Liver (tissue), 10 donors: ENCODE measurements at places on chromosomes 6 and 20. TPM values are rescaled to one million over a fixed set of nuclear protein-coding genes. Genes with fewer than 3 reads are reported as not detected.
A peak's percentile ranks its signal among the peaks of the same experiment; 100 is the strongest.

- DNase-seq: no peak
- no peak overlapping the region for H3K27ac ChIP-seq
- no peaks in the 10 kb centered on the region for H3K4me1 ChIP-seq
- H3K27me3 ChIP-seq: no peaks in the 10 kb centered on the region
- H3K36me3 ChIP-seq: peaks cover 5% of the 10 kb centered on the region
These were observed 4.0 kb downstream of the RPP21 start for GRCh38 chr6:30348957-30349356.

- H3K36me3 ChIP-seq: no peaks in the 10 kb centered on the region
- H3K27ac ChIP-seq: no peak overlapping the region
- H3K27me3 ChIP-seq: no peaks in the 10 kb centered on the region
- H3K4me1 ChIP-seq: no peaks in the 10 kb centered on the region
- no peak overlapping the region for H3K4me3 ChIP-seq
These were observed 192.0 kb upstream of the HS3ST5 start for GRCh38 chr6:114534813-114535212.

GRCh38 chr20:20992277-20992676, 113.9 kb downstream of the LINC00237 start:
- H3K27me3 ChIP-seq: no peaks in the 10 kb centered on the region
- no peak overlapping the region for H3K27ac ChIP-seq
- no peaks in the 10 kb centered on the region for H3K4me1 ChIP-seq
- H3K4me3 ChIP-seq: no peak overlapping the region
- DNase-seq: no peak
- no peaks in the 10 kb centered on the region for H3K36me3 ChIP-seq

DNA sequence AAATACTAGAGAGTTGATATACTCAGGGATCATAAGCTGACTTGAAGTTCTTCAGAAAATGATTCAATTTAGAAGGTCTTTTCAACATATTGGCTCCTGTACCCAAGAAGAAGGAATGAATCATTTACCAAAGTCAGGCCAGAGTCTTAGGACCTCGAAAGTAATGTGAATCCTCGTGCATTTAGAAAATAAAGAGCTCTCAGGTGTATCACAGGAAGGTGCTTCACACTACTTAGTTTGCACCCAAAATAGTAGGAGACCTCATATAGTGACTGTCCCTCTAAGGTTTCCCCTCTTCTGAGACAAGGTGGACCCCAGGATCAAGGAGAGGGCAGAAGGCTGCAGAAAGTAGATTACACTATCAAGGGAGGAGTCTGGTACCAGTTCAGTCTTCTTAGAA, 71.8 kb downstream of the F13A1 start:
- DNase-seq: no peak
- no peak overlapping the region for H3K27ac ChIP-seq
- peaks cover 2% of the 10 kb centered on the region for H3K27me3 ChIP-seq
- no peaks in the 10 kb centered on the region for H3K4me1 ChIP-seq

DNA sequence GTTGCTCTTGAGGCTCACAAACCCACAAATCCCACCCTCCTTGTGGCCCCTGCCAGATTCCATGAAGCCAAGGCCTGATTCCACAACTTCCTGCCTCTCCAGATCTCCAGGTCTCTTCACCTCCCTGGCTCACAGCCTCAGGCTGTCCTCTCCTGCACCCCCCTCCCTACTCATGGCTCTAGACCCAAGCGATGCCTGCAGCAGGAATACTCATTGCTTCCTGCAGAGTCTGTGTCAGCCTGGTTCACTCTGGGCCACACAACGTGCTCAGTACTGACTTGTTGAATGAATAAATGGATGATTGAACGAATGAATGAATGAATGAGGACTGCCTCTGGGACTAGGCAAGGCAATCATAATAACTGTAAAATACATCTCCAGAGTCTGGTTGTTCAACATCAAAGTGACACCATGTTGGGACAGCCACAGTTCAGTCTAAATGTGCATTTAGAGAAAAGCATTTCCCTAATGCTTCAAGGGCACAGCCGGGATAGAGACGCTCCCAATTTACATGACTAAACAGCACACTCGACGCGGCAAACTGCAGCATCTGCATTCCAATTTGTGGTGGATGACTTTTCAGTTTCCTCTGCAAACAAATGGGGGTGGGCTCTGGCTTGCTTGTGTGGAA, 139.9 kb downstream of the GRM4 start:
- no peaks in the 10 kb centered on the region for H3K36me3 ChIP-seq
- no peak overlapping the region for H3K27ac ChIP-seq
- no peak for DNase-seq
- H3K4me3 ChIP-seq: no peak overlapping the region
- no peaks in the 10 kb centered on the region for H3K4me1 ChIP-seq

- DNase-seq: no peak
- no peaks in the 10 kb centered on the region for H3K36me3 ChIP-seq
- H3K27ac ChIP-seq: no peak overlapping the region
- H3K27me3 ChIP-seq: no peaks in the 10 kb centered on the region
These were observed 70.0 kb downstream of the COL12A1 start for GRCh38 chr6:75135876-75136275.

DNA sequence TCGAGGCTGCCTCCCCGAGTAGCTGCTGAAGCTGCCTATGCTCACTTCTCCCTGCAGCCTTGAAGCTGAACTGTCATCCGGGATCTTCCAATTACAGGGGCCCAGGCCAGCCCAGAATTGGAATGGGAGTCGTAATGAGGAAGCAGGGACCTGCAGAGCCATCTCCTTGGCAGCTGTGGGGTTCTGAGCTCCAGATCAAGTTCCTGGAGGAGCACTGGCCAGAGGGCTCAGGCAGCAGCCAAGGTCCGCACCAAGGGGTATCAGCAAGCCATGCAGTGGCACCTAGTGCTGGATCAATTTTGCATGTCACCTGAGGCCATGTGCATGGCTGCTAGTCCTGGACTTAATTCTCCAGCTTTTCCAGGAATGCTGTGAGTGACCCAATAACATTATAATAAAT, 163.2 kb upstream of the TSHZ2 start:
- no peak overlapping the region for H3K4me3 ChIP-seq
- H3K4me1 ChIP-seq: no peaks in the 10 kb centered on the region
- no peaks in the 10 kb centered on the region for H3K36me3 ChIP-seq
- DNase-seq: no peak
- no peak overlapping the region for H3K27ac ChIP-seq

- H3K27ac ChIP-seq: peak overlapping the region; percentile 100
- peak overlapping the region; percentile 98 for H3K4me3 ChIP-seq
- no peaks in the 10 kb centered on the region for H3K36me3 ChIP-seq
- no peaks in the 10 kb centered on the region for H3K27me3 ChIP-seq
- DNase-seq: no peak
These were observed 506 bp downstream of the CITED2 start for GRCh38 chr6:139373928-139374356.

DNA sequence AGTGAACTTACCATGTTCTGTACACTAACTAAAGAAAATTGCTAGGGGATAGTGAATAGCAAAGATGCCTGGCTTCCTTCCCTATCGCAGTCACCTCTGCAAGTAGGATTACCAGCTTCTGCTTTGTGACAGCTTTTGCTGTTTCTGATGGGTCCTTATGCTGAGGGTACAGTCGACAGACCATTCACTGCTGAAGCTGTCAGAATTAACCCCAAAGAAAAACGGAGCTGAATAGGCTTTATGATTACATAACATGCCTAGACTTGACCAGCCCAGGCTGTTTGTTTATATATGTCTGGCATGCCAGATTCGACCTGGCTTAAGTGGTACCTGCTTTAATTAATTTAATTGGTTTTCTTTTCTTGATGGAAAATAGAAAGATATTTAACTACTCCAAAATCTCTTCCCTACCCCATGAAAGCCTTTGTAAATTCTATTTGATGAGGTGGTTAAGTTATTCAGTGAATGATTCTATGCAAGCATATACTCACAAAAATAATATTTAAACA, 21.7 kb upstream of the PRELID3B start:
- no peak overlapping the region for H3K4me3 ChIP-seq
- DNase-seq: no peak
- no peaks in the 10 kb centered on the region for H3K27me3 ChIP-seq
- no peaks in the 10 kb centered on the region for H3K4me1 ChIP-seq

- no peaks in the 10 kb centered on the region for H3K36me3 ChIP-seq
- no peaks in the 10 kb centered on the region for H3K4me1 ChIP-seq
- H3K27ac ChIP-seq: no peak overlapping the region
- no peak for DNase-seq
- H3K27me3 ChIP-seq: no peaks in the 10 kb centered on the region
These were observed 265.1 kb upstream of the PRDM1 start for GRCh38 chr6:105821027-105821426.

DNA sequence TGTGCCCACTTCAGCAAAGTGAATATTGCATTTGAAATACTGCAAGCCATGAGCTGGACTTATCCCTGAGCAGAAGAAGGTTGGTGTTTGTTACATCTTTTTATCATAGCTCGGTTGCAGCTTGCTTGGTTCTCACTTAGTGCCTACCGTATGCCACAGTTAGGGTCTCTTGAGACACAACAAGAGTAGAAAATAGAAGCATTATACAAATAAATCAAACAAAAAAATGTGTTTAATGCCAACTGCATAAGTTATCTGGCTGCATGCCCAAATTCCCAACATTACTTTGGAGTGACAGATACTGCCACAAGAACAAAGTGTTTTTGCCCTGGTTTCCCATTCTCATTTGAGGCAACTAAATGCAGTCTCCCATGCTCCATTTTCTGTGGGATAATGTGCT, 53.9 kb upstream of the LAMP5 start:
- DNase-seq: no peak
- H3K27me3 ChIP-seq: peaks cover 7% of the 10 kb centered on the region
- no peak overlapping the region for H3K27ac ChIP-seq
- H3K4me3 ChIP-seq: no peak overlapping the region

DNA sequence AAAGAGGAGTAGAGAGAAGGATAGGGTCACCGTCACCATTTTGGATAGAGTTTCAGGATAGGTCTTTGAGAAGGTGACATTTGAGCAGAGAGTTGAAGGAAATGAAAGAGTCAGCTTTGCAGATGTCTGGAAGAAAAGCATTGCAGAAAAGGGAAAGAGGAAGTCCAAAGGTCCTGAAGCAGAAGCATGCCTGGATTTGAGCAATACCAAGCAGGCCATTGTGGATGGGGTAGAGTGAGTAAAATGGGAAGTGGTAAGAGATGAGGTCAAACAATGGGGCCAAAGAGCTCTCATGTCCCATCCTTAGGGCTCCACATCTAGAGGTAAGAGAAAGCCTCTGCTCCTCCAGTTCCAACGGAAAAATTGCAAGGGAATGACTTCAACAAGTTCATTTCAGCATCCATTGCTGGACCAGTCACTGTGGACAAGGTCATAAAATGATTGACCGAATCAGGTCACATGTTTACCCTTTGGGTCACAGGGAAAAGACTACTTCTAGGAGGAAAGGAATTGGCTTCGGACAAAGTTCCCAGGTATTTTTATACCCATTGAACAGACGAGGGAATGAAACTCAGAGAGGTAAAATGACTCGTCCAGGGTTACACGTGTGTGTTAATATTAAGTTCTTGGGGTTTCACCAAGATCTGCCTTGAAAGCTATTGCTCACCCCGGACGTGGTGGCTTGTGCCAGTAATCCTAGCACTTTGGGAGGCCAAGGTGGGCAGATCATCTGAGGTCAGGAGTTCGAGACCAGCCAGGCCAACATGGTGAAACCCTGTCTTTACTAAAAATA, 6.6 kb upstream of the SAMHD1 start:
- H3K4me3 ChIP-seq: no peak overlapping the region
- no peaks in the 10 kb centered on the region for H3K36me3 ChIP-seq
- peak overlapping the region; percentile 20 for H3K27ac ChIP-seq

GRCh38 chr6:170441316-170441715, 111.8 kb downstream of the PSMB1 start:
- H3K4me3 ChIP-seq: no peak overlapping the region
- H3K36me3 ChIP-seq: no peaks in the 10 kb centered on the region
- no peaks in the 10 kb centered on the region for H3K27me3 ChIP-seq

GRCh38 chr6:129936329-129937165, 75.4 kb upstream of the TMEM244 start:
- H3K4me3 ChIP-seq: no peak overlapping the region
- H3K27ac ChIP-seq: no peak overlapping the region
- peaks cover 2% of the 10 kb centered on the region for H3K4me1 ChIP-seq
- no peaks in the 10 kb centered on the region for H3K36me3 ChIP-seq

- H3K4me1 ChIP-seq: peaks cover 10% of the 10 kb centered on the region
- no peaks in the 10 kb centered on the region for H3K36me3 ChIP-seq
These were observed 2.5 kb downstream of the RSPO3 start for GRCh38 chr6:127120787-127121636.

GRCh38 chr6:54695815-54696214, 150.8 kb upstream of the FAM83B start:
- no peak overlapping the region for H3K4me3 ChIP-seq
- no peaks in the 10 kb centered on the region for H3K4me1 ChIP-seq

DNA sequence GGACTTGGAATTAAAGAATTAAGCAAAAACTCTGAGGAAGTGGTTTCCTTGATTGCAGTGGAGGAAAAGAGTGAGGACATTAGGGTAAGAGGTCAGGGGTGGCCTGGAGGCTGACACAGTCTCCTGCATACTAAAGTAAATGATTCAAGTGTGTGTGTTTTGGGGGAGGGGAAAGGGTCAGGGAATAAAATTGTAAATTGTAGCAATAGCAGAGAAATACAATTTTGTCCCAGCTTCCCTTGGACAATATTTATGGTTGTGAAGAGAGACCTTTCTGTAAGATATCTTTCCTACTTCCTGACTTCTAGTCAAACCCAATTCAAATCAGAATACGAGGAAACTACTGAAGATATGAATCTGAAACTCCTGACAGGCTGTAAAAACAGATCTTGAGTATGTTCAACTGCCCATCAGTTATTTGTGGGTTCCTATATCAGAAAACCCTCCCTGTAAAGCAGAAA, 143.4 kb upstream of the HMGN3 start:
- no peak overlapping the region for H3K27ac ChIP-seq
- H3K36me3 ChIP-seq: no peaks in the 10 kb centered on the region
- H3K4me1 ChIP-seq: no peaks in the 10 kb centered on the region
- H3K4me3 ChIP-seq: no peak overlapping the region

Gene DEFB132
- total RNA-seq: not detected

Gene PEX7
- 7.5 TPM for total RNA-seq

Gene UNC5CL
- 16.2 TPM for total RNA-seq

Gene OLIG3
- total RNA-seq: not detected

Gene TMEM74B
- 3.4 TPM for total RNA-seq

Gene RAMACL
- total RNA-seq: 0.28 TPM

Gene DEFB114
- total RNA-seq: not detected

Gene C20orf141
- total RNA-seq: not detected
